ENCODE measurements at places on chromosomes 3 and 15. TPM values are rescaled to one million over a fixed set of nuclear protein-coding genes. Genes with fewer than 3 reads are reported as not detected.

Gene GUCA1C
- total RNA-seq = not detected

DNA sequence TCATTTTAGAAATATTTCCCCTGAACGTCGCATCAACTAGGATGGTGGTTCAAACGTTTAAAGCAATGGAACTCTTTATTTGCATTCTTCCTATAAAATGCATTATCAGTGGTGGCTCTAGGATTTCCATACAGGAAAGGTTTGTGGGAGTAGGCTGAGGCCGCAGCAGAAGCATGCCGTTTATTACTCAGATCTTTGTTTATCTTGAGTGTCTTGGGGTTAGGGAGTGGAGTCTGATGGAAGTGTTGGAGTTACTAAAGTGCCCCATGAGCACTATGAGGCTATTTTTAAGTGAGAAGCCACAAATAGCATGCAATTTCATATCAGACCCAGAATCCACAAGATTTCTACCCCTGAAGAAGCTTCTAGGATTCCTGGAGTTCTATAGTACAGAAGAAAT, 26.2 kb downstream of the ATOSA start:
- DNase-seq = no peak

GRCh38 chr3:38111696-38112377, 25.1 kb downstream of the ACAA1 start:
- DNase-seq = peak; percentile 55

DNA sequence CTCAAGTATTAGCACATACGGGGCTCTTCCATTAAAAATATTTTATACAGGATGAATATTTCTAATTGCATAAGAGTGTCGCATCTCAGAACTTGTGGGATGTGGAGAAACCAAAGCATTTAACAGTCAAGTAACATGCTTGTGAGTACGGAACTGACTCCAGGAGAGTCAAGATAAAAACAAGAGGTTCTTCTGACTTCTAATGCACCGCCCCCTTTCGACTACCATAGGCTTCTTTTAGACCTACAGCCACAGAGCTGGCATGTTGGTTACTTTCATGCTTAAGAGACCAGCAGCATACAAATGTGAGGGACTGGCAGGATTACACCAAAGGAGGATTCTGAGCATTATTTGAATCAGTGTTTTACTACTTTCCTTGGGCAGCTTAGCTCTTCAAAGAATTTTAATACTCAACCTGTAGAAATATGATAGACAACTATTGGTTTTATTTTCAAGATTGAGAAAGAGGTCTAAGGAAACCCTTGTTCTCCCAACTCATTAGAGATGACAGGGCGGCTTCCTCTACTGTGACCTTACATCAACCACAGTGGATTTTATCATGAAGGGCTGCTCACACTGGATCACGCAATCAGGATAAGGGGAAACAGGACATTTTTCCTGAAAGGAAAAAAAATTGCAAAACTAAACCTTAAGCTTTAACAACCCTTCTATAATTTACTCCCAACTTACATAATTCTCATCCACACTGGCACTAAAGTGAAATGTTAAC, 14.0 kb downstream of the ETV5 start:
- no peak for DNase-seq

- no peak for DNase-seq
These were observed 118.0 kb downstream of the CTNNB1 start for GRCh38 chr3:41317298-41317697.

DNA sequence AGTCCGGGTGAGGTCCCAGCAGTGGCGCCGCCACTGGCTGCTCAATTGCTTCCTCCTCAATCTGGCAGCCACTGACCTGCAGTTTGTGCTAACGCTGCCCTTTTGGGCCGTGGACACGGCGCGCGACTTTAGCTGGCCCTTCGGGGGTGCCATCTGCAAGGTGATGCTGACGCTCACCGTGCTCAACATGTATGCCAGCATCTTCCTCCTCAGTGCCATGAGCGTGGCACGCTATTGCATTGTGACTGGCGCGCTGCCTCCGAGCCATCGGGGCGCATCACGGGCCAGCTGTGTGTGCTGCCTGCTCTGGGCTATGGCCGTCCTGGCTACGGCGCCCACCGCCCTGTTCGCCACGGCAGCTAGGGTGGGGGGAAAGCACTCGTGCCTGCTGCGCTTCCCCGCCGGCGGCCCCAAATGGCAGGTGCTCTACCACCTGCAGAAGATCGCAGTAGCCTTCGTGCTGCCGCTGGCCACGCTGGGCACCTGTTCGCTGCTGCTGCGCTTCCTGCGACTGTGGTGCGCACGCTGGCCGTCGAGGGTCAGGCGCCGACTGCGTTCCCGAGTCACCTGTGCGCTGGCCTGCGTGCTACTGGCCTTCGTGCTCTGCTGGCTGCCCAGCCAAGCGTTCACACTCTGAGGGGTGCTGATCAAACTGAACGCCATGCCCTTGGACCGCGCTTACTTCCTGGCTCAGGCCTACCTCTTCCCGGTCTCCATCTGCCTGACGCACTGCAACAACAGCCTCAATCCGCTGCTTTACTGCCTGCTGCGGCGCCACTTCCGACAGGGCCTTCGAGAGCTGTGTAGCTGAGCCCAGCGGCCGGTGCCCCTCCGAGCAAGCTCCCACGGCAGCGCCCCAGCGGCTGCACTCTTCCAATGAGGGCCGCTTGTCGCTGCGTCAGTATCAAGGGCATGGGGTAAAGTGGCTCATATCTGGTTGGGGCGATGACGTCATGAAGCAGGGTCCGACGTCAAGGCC, 20.3 kb upstream of the ADAMTS7 start:
- DNase-seq = no peak

Measured in sigmoid colon (tissue), 7 donors.